Stimulated activated naive CD8-positive, alpha-beta T cell treated with anti-CD3 and anti-CD28 coated beads, Interleukin-15, amount 100 ng/mL, for 72 hours (primary cell): ENCODE measurements at places on chromosomes 3 and 15.

DNA sequence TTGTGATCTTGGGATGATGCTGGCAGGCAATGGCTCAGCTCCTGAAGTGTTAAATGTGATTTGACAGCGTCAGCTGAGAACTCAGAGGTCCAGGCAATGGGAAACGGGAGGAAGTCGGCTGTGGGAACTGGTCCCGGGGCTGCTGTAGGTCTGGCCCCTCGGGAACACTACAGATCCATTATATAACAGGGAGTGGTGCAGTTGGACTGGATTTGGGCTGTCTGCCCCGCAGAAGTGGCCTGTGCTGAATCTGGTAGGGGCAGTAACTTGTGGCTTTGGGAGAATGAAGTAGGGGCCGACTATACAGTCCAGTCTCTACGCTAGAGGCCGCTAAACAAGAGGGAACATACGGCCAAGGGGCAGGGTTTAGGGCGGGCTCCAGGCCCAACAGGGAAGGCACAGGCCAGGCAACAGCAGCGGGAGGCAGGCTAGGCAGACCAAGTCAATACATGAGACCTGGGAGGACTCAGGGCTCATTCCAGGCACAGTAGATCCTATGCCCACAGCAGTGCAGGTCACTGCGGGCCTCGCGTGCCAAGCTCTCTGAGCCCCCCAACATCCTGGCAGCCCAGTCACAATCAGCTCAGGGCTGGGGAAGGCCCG is 20.3 kb upstream of the IL16 start:
- DNase-seq, result no peak

DNA sequence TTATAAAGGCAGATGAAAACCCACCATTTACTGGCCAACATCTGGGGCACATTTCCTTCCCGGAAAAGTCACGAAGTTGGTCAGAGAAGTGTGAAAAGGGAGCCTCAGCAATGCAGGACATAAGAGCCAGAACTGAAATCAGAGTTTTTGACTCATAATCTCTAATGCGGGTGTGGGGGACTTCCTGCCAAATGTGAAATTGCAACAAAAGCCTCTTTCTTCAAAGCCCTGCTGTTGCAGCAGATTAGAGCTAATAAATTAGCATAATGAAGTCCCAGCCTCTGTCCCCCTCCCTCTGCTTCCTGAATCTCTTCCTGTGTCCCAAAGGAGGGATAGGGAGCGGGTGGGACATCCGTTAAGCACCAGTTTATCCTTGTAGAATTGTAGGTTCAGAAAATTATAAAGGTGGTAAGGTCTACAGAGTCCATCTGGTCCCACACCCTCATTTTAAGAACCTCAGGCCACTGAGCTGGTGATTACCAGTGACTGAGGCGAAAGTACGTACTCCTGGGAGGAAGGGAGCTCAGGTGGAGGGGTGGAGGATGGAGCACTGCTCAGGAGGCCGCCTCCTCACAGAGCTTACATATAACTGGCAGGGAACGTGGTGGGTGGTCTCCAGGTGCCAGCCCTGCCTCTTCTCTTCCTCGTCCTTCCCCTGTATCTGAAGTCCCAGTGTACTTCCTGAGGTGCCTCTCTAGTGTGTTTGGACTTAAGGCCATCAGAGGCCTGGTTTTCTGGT is 35.0 kb downstream of the ST6GAL1 start:
- no peak for DNase-seq

DNA sequence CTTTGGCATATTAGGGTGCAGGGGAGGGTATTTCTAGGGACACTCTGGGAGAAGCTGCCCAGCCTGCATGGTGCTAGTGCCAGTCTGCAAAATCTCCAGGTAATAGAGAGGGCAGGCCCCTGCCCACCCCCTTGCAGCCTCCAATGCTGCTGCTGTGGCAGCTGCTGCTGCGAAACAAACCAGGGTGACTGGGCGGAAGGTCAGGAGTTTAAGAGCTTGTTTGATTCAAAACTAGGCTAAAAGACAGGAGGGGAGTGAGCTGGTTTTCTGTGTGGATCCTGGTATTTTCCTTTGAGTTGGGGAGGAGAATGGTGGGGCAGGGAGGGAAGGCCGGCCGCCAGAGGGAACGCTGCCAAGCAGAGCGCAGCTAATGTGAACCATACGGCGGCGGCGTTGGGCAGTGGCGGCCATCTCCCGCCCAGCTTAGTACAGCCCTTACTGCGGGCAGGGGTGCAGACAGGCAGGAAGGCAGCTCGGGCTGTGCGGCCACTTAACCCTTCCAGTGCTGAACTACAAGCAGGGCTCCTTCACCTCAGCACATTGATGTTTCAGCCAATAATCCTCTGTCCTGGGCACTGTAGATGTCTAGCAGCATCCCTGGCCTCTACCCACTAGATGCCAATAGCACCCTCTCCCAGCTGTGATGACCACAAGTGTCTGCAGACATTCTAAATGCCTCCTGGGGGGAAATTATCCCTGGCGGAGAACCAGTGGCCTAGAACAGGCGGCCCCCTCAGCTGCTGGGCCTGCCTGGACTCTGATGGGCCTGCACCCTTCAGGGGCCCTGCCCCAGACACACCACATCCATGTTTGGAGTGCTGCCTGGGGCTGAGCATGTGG is 125.7 kb downstream of the EEFSEC start:
- no peak for DNase-seq

DNA sequence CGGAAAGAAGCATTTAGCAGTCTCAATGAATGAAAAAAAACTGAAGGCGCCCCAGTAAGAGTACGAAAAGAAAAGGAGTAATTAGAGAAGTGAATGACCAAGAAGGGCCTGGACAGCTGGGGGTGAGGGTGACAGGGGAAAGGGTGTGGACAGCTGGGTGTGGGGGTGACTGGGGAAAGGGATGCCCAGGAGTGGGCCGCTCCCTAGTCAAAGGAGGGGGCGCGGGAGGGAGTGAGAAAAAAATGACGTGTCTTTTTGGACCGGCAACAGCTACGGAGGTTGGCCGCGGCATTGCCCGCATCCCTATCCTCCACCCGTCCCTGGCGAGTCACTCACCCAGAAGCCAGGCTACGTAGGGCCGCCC is 274 bp upstream of the ZCWPW2 start:
- no peak for DNase-seq

DNA sequence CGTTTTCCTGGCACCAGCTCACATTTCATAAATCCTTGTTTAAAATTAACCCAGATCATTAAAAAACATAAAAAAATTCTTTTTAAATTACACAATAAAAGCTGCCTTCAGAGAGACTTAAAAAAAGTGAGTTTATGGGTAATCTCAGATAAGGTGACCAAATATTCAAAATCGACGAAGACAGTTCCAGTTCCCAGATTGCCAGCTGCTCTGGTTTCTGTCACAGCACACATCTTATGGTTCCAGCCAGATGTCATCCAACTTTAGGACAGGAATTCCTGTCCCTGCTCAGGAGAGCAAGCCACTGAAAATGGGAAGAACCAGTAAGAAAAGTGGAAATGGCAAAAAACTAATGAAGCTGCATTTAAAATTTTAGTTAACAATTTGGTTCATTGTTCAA is 15.8 kb upstream of the ZNF770 start:
- DNase-seq, result no peak

- no peak for DNase-seq
Measured at GRCh38 chr3:21624524-21624923, 126.5 kb downstream of the ZNF385D start.

GRCh38 chr3:127768346-127769008 is 53.8 kb downstream of the MGLL start:
- DNase-seq, result no peak
